SK-N-SH (cell line): ENCODE measurements at places on chromosomes 7 and 10.

- DNase-seq: no peak
Observed at GRCh38 chr10:130463104-130463875, 327.1 kb downstream of the GLRX3 start.

- DNase-seq: no peak
Observed at GRCh38 chr7:108492742-108493141, 33.2 kb downstream of the PNPLA8 start.

GRCh38 chr10:104339469-104340110 lies 1.3 kb upstream of the ITPRIP start:
- no peak for DNase-seq

GRCh38 chr10:127024685-127025435 lies 119.6 kb downstream of the DOCK1 start:
- DNase-seq: no peak

- no peak for DNase-seq
Observed at GRCh38 chr7:2785071-2785500, 59.0 kb downstream of the GNA12 start.

- no peak for DNase-seq
Observed at GRCh38 chr7:3146571-3147226, 103.0 kb upstream of the CARD11 start.

DNA sequence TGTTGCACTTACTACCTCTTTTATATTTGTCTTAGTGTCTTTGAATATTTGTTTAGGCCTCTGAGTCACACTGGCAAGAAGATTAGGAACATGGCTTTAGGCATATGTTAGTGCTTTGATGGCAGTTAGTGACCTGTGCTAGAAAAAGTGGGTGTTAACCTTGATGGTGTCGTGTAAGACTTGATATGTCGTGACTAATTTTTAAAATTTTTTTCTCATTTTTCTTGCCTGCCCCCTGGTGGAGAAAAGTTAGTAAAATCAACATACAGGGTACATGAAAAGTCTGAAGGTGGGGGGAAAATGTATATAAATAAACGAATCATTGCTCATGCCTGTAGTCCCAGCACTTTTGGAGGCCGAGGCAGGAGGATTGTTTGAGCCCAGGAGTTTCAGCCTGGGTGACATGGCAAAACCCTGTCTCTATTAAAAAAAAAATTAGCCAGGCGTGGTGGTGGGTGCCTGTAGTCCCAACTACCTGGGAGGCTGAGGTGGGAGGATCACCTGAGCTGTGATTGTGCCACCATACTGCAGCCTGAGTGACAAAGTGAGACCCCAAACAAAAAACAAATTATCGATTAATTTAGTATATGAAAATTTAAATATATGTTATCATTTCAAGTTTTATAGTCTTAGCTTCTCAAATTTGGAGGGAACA lies 44.6 kb downstream of the TAX1BP1 start:
- DNase-seq: peak; percentile 40

DNA sequence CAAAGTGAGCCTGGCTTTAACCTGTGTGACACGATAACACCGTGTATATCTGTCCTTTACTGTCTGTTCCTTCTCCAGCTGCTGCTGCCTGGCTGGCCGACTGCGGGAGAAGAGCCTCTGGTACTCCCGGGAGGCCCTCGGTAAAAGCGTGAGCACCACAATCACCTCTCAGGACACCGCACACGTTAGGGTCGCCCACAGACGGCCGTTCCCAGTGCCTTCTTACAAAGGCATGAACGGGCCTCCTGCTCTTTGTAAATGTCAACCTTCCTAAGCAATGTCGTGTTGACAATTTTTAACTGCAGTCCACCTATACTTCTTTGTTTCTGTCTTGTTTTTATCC lies 177.6 kb downstream of the DIP2C start:
- DNase-seq: no peak

DNA sequence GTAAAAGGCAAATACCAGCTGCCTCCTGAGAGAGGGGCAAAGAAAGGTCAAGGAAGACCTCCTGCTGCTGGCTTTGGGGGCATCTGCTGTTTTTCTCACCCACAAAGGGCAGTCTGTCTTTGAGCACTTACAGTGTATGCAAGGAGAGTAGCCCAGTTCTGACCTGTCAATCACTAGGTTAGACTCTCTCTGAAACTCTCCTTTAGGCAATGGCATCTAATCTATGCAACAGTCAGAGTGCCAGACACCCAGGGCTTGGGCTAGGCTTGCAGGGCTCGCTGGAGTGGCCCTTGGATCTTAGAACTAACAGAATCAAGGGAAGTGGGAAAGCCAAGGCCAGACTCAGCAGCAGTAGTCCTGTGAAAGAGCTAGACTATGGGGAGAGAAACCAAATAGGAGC lies 522.9 kb downstream of the NRG3 start:
- no peak for DNase-seq

GRCh38 chr7:135817583-135817982 lies 69.0 kb upstream of the FAM180A start:
- DNase-seq: no peak

- no peak for DNase-seq
Observed at GRCh38 chr7:5342631-5343030, 59.9 kb downstream of the SLC29A4 start.

- DNase-seq: no peak
Observed at GRCh38 chr10:79490400-79491142, 21.8 kb upstream of the EIF5AL1 start.

- DNase-seq: no peak
Observed at GRCh38 chr10:112442063-112442462, 4.7 kb downstream of the ZDHHC6 start.

DNA sequence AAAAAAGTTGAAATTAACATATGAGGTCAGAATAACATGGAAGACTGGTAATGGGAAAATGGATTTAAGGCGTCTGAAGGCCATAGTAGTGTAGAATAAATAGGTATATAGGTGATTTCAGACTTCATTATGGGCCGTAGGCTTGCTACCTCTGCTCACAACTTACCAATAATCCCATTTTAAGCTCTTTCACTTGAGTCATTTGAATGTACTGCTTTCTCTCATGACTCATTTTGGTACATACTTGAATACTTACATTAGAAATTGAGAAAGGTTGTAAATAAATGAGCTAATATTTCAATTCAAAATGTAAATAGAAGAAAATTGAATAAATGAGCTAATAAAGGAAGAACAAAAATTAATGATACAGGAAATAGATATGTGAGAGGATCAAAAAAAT lies 42.2 kb upstream of the NEUROD6 start:
- no peak for DNase-seq

- peak; percentile 85 for DNase-seq
Observed at GRCh38 chr7:47285860-47286491, 295.9 kb downstream of the TNS3 start.

- DNase-seq: peak; percentile 97
Observed at GRCh38 chr10:79067241-79068202, 1.2 kb upstream of the ZMIZ1 start.

GRCh38 chr10:14179251-14179650 lies 151.5 kb downstream of the FRMD4A start:
- no peak for DNase-seq

GRCh38 chr7:73373741-73374140 lies 45.8 kb downstream of the FKBP6 start:
- DNase-seq: no peak

GRCh38 chr10:23367896-23368595 lies 23.4 kb upstream of the C10orf67 start:
- no peak for DNase-seq

- DNase-seq: no peak
Observed at GRCh38 chr10:119161680-119162451, 3.6 kb downstream of the SFXN4 start.

DNA sequence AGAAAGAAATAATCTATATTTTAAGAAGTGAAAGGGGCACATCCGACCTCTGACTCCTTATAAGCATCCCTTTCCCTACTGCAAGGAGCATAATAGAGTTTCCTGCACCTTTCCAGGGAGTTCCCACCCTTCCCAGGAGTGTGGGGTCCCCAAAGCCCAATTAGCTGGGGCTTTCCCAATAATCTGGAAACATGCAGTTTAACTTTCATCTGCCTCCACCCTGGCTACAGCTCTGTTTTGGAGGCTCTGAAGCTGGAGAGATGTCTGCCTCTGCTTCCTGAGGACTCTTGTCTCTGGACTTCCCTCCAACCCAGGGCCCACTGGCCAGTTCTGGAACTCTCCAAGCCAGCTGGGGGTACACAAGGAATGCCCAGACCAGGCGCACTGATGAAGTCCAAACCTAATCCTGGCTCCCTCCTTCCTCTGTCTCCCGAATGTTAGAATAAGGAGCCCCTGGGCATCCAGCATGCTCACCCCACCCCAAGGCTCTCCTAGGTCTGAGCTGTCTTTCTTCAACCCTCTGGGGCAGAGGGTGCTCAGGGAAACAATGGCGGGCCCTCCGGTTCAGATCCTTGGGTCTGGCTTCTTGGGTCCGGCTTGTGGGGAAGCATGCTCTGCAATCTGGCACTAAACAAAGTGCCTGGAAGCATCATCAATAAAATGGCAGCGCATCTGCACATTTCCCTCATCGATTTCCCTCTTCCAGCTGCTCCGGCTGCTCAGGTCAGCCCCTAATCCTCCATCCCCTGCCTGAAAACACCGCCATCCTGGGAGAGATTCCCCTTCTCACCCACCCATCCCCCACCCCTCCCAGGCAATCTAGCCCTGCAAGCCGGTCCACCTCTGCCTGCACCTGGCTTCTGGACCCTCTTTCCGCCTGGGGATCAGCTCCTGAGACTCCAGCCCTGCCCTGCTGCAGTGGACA lies 13.3 kb downstream of the HOXA4 start:
- DNase-seq: no peak

- DNase-seq: no peak
Observed at GRCh38 chr7:50962962-50963374, 180.3 kb upstream of the GRB10 start.

GRCh38 chr7:77538281-77539212 lies 1.5 kb downstream of the PTPN12 start:
- DNase-seq: peak; percentile 73

GRCh38 chr7:47572939-47573757 lies 8.8 kb downstream of the TNS3 start:
- no peak for DNase-seq

- no peak for DNase-seq
Observed at GRCh38 chr7:138527746-138528223, 67.7 kb downstream of the TRIM24 start.

DNA sequence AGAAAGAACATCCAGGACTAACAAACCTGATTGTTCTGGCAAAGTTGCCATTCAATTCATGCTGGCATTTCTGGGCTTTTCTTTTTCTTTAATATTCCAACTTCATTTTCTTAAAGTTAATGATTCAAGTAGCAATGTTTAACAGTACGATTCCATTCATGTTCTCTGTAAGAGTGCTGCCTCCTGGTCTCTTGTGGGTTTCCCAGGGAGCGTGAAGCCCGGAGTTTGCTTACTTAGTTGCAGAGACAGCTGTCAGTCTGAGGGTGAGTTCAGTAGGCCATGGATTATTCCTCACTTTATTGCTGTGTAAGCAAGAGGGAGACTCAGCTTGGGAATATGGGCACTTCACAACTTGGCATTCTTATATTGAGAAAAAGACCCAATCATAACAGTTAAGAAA lies 142.2 kb downstream of the TWIST1 start:
- no peak for DNase-seq

DNA sequence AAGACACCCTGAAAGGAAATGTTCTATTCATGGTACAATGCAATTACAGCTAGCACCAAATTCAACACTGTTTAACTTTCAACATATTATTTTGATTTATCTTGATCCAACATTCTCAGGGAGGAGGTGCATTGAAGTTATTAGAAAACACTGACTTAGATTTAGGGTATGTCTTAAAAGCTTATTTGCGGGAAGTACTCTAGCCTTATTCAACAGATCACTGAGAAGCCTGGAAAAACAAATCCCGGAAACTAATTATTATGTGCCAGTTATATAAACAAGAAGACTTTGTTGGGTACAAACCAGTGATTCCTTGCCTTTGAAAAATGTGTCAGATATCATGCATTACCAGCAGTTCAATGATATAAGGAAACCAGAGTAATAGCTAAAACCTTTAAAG lies 160.1 kb downstream of the CFTR start:
- DNase-seq: no peak

GRCh38 chr10:131580076-131580652 lies 268.6 kb upstream of the TCERG1L start:
- no peak for DNase-seq

DNA sequence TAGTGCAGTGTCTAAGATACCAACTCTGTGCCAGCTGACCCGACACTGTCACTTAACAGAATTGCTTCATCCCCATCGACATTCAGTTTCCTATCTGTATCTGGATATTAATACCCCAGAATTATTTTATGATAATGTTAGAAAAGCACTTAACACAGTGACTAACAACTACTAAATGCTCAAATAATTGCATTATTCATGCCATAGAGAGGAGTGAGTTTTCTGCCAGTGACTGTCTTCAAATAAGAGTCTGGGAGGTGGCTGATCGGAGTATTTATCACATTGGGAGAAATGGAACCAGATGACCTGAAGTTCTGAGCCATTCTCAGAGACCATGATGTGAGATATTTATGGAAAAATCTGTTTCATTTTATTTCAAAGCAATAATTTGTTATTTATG lies 65.7 kb downstream of the NHLRC2 start:
- DNase-seq: no peak

- DNase-seq: no peak
Observed at GRCh38 chr10:86960863-86961434, 2.5 kb downstream of the SNCG start.

GRCh38 chr7:65812281-65812680 lies 60.6 kb upstream of the VKORC1L1 start:
- no peak for DNase-seq

- no peak for DNase-seq
Observed at GRCh38 chr7:45402480-45403218, 171.5 kb upstream of the ADCY1 start.

GRCh38 chr10:98649170-98649569 lies 202.4 kb upstream of the HPS1 start:
- DNase-seq: no peak

GRCh38 chr10:132905661-132906060 lies 36.7 kb downstream of the CFAP46 start:
- DNase-seq: no peak

- no peak for DNase-seq
Observed at GRCh38 chr7:7157887-7158271, 24.5 kb upstream of the C1GALT1 start.

DNA sequence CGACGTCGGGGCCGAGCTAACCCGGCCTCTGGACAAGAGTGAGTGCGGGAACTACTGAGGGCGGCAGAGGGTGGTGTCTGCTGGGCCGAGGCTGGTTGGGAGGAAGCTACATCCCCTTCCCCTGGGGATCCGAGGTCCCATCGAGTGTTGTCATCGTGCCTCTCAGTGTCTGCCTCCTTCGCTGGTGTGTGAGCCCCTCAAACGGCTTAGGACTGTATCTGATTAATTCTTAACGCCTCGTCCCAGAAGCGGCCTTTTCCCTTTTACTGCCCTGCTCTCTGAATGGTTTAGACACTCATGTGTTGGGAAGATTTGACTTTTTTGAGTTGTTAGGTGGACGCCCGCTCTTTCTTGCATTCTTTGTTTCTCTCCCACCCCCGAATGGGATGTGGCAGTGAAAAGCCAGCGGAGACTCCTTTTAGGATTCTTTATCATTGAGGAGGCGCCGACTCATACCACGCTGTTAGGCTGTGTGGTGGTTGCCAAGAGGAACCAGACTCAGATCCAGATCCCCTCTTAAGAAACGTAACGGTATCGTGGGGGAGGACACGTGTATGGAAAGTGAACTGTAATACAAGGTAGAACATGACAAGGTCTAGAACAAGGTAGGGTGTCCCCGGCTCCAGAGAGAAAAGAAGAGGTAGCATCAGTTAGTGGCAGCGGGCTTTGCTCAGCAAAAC lies 631 bp downstream of the SUPV3L1 start:
- no peak for DNase-seq
